ENCODE measurements at places on chromosomes 16 and 17.
A peak's percentile ranks its signal among the peaks of the same experiment; 100 is the strongest.

GRCh38 chr17:8785547-8786413 is 13.4 kb downstream of the MFSD6L start:
- peak; percentile 47 for DNase-seq

DNA sequence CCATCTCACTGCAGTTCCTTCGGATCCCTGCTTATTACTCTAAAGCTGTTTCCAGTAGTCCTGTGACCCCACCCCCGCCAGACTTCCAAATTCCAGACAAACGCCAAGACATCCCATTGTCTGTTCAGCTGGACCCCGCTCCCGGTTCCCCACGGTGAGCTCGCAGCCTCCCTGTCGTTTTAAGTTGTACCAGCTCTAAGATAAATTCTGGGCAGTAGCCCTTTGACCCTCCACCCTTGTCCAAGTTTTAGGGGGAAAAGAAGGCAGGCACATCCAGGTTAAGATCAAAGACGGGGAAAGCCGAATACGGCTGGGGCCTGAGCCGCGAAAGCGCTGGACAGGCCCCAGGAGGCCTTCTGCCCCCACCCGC is 589 bp downstream of the ARL6IP1 start:
- no peak for DNase-seq

DNA sequence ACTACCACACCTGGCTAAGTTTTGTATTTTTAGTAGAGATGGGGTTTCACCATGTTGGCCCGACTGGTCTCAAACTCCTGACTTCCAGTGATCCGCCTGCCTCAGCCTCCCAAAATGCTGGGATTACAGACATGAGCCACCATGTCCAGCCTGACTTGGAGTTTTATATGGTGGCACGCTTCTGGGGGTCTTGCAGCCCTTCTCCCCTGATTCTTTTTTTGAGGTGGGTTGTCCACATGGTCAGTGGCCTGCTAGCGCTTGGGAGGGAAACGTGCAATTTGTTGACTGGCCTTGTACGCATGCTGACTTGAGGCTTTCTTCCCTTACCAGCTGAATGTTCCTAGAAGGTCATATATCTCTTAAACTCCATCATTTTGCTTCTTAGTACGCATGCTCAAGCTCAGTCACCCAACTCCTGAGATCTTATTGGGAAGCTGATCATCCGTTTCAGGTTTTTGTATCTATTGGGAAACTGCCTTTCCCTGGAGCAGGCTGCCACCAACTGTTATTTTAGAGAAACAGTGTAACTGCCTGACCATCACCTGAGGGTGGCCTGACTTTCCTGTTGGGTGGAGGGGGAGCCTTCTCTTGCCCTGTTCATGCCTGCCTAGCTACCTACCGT is 13.7 kb upstream of the LDHD start:
- DNase-seq, result no peak

- peak; percentile 11 for DNase-seq
Measured at GRCh38 chr17:36550491-36551417, 6.0 kb downstream of the GGNBP2 start.

- no peak for DNase-seq
Measured at GRCh38 chr17:81427173-81428120, 32.2 kb downstream of the BAHCC1 start.

DNA sequence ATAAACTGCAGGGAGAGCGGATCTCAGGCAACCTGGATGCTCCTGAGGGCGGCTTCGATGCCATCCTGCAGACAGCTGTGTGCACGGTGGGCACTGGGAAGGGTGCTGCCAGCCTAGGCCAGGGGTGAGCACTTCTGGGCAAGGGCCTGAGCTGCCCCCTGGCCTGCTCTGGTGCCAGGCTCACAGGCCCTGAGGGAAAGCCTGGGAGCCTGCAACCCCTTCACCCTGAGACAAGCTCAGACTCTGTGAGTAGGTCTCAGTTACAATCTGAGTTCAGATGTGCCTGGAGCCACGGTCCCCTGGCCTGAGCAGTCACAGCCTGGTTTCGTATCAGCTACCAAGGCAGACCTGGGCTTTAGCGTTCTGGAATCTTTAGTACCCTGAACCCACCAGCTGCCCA is 8.1 kb downstream of the ITGB4 start:
- DNase-seq, result no peak

DNA sequence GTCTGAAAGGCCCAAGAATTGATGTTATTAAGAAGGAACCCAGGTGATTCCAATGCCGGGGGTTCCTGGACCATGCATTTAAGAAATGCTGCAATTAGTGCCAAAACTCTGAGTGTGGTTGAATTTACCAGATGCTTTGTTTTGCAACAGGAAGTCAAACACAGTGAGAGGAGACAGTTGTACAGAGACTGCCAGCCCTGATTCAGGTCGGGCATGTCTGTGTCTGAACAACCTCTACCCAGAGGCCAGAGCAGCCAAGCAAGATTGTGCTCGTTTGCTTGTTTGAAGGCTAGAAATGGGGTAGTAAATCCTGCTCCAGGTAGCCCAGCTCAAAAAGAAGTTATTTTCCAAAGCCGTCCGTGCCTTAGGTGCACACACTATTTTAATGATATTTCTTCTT is 412.4 kb upstream of the ERCC4 start:
- DNase-seq, result no peak

- no peak for DNase-seq
Measured at GRCh38 chr16:24518498-24518897, 20.9 kb upstream of the RBBP6 start.

DNA sequence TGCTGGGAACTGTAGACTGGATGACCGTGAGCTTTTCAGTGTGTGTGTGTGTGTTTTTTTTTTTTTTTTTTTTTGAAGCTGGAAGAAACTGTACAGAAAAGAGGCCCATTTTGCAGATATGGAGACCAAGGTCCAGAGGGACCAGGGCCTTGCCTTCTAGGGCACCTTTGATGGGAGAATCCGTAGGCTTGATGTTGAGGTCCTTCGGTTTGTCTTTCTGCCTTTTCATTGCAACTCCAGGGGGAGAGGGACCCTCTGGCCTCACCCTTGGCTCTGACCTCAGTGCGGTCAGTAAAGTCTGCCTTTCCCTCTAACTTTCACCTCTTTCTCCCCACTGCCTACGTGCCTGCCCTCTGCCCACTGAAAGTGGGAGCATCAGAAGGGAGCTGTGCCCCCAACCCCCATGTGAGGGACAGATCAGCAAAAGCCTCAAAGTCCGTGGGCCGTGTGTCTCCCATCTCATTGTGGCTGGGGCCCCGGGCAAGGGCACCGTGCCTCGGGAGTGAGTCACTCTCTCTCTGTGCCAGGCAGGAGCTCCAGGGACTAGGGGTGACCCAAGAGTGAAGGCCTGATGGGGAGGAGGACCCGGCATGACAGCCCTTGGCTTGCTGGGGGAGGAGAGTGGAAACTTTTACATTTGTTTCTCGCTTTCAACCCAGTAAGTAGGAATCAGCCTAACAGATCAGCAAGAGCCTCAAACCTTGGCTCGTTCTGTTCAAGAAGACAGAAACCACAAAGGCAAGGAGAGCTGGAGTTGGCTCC is 123.6 kb downstream of the CMIP start:
- DNase-seq, result no peak

- no peak for DNase-seq
Measured at GRCh38 chr17:39270923-39271322, 45.2 kb upstream of the STAC2 start.

- no peak for DNase-seq
Measured at GRCh38 chr17:44786551-44787081, 27.8 kb downstream of the ADAM11 start.

- DNase-seq, result no peak
Measured at GRCh38 chr16:86574646-86575045, 3.7 kb upstream of the FOXL1 start.

- no peak for DNase-seq
Measured at GRCh38 chr16:82846806-82847205, 220.0 kb downstream of the CDH13 start.

GRCh38 chr16:11734025-11734652 is 8.5 kb downstream of the TXNDC11 start:
- no peak for DNase-seq

GRCh38 chr17:36691606-36692005 is 90.2 kb downstream of the MRM1 start:
- DNase-seq, result no peak

DNA sequence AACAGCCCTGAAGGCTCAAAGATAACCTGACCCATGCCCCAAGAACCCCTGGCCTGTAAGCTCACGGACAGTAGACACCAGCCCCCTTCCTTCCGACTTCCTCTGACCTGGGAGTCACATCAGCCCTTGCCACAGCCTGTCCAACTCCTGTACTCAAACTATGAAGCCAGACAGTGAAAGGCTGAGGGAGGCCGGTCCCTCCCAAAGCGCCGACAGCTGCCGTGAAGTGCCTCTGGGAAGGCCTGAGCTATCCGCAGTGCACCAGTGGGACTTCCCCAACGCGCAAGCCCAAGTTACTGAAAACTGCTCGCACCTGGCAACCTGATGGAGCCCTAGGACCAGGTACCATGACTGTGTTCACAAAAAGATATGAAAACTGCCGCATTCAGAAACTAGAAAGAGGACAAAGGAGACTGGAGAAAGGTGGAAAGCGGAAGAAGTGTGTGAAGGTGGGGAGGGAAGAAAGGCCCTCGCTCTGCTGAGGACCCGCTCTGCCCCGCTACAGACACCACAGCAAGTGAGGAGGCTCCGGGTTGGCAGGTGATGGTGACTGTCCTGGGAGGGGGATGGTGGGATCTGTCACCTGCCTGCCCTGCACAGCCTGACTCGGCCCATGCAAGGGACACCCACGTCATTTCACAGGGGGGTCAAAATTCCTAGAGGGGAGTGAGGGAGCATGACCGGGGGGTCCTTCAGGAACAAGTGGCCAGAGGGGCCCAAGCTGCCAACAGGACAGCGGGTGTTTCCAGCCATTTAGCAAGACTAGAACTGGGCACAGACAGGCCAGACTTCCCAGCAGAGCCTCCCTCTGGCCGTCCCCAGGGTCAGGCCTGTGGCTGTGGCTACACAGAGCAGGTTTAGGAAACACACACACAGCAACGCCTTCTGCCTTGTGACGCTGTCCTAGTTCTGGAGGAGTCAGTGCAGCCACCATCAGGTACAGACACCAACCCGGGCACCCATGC is 13.1 kb upstream of the TRAP1 start:
- no peak for DNase-seq
